ENCODE measurements at places on chromosomes 3 and 15. TPM values are rescaled to one million over a fixed set of nuclear protein-coding genes. Genes with fewer than 3 reads are reported as not detected.

Gene BUB1B
- 95.3 TPM for total RNA-seq

Gene LRRC2
- total RNA-seq: 0.04 TPM

Gene GPR15
- 1.3 TPM for total RNA-seq

Gene KIF7
- total RNA-seq: 2.3 TPM

Gene TMEM212
- not detected for total RNA-seq

Gene GOLGA8S
- total RNA-seq: 0.11 TPM

Measured in activated CD4-positive, alpha-beta T cell treated with anti-CD3 and anti-CD28 coated beads for 36 hours (primary cell).